ENCODE measurements at places on chromosomes 7 and 10.

DNA sequence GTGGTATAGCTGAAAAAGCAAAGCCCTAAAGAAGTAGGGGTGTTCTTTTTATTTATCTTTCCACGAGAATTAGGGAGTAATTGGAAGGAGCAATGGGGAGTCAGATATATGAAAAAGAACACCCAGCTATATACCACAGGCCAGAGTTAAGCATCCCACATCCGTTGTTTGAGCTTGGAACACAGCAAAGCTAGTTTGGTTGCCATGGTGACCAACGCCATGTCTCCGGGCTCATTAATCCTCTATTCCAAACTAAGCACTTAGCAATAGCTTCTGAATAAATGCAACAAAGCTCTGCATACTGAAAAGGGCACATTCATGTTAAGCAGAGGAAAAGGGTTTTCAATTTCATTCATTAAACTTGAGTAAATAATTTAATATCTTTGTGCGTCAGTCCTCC, 23.5 kb downstream of the ASB4 start:
- DNase-seq = no peak

DNA sequence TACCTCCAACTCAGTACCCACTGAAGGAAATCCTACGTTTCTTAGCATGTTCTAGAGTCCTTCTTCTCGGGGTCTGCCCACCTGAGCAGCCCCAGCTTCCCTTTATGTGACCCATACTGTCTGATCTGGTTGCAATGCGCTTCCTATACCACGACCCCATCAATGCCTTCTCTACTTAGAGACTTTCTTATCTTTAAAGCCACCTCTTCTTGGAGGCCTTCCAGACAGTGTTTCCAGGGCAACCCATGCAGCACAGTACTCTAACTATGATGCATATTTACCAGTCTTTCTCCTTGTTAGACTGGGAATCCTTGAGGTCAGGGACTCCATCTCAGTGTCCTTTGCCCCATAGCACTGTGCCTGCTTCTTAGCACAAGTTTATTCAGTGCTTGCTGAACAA, 54.5 kb upstream of the SLF2 start:
- no peak for DNase-seq

DNA sequence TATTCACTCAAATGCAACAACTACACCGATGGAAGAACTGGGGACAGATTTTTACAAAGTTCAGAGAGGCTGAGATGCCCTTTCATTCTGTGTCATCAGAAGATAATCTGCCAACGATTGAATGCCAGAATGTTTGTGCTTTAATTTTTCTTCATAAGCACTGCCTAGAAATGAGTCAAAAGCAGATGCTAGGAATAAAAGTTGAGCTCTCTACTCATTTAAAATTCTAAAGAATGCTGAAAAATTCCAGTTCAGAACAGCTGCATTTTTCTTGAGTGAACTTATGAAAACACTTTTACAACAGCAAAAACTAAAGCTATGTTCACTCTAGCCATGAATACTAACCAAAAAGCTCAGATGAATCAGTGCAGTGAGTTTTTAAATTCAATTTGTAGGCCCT, 22.3 kb upstream of the FAM133B start:
- DNase-seq = no peak

DNA sequence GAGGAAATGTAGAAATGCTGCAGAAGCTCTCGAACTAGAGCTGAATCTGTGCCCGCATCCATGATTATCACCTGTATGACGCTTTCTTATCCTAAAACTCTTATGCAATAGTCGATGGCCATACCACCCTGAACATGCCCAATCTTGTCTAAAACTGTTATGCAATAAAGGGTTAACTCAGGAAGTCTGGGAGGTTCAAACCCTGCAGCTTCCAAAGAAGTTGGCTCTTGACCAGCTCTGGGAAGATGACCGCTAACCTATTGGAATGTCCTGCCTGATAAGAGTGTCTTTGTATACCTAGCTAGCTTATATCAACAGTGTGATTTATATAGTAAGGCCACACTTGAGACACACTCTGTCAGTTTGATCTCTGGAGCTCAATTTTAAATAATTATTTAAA, 3.4 kb upstream of the C10orf88 start:
- DNase-seq = no peak

DNA sequence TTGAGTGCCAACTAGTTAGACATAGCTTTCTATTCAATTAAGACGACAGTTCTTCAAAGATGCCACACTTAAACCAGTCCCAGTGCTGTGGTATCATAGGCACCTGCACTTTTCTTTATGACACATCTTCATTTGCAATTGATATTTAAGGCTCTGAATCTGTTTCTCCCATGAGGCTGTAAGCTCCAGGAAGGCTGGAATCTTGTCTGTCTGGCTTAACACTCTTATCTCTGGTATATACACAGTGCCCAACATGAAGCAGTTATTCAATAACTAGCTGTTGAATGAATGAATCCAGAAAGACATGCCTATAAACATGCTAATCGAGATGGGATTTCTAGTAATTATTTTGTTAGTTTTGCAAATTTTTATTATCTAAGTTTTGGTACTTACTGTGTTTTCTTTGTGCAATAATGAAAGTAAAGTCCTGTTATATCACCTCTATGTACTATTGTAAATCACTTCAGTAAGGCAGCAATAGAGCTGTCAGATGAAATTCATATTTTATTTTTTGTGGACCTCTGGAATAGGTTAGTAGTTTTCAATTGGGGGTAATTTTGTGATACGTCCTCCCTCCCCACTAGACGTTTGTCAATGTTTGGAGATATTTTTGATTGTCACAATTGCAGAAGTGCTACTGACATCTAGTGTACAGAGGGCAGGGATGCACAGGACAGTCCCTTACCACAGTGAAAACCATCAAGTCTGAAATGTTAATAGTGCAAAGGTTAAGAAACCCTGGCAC, 51.3 kb upstream of the STEAP4 start:
- no peak for DNase-seq

DNA sequence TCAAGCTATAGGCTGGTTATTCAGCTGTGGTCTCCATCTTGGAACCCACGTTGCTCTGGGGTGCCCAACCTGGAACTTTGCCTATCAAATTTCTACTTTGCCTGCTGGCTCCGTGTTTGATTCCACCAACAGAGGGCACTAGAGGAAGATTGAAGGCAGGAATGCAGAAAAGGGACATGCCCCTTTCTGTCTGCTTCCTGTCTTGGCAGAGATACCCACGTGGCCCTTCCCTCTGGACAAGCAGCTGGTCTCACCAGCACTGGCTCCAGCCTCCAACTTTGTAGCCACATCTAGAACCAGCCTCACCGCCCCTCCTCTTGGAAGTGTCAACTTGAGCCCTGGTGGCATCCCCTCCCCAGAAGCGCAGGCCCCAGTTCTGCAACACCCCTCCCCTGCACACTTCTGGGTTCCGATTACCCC, 52.1 kb upstream of the ZNF438 start:
- DNase-seq = peak; percentile 12

DNA sequence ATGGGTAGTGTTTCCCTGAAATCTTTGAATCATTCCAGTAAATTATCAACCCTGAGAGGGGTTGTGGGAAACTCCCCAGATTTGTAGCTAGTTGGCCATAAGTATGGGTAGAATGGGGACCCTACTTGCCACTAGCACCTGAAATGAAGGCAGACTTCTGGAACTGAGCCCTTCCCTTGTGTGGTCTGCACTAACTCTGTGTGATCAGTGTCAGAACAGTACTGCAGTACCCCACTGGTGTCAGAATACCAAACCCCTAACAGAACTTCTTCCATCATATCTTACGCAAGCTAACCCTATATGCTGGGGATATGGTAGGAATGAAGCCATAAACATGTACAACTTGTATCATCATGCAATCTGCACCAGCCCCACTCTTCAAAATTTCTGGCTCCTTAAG, 50.8 kb downstream of the ABI1 start:
- no peak for DNase-seq

- no peak for DNase-seq
Observed at GRCh38 chr7:48419401-48419800, 248.1 kb downstream of the ABCA13 start.

DNA sequence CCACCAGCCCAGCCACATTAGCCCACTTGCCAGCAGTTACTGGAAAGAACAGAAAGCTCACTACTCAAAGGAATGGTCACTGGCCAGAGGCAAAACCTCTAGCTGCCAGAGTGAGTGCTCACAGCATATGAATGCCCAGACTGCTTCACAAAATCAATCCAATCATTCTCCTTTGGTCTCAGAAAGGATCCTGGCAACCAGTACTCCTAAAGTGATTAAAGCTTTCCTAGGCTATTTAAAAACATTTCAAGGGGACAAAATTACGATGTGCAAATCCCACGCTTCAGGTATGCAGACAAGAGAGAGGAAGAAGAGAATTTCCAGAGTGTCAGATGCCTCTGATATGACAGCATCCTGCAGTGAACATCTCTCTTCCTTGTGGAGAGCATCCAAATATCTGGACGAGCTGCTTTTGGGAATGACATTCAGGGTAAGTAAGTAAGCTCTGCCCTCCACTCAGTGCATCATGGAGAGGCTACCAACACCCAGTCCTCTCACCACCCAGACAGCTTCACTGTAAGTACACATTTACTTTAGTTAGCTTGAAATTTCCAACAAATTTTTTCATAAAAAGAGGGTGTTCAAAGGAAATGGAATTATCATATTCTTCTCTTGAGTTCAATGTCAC, 25.1 kb downstream of the ICA1 start:
- no peak for DNase-seq

DNA sequence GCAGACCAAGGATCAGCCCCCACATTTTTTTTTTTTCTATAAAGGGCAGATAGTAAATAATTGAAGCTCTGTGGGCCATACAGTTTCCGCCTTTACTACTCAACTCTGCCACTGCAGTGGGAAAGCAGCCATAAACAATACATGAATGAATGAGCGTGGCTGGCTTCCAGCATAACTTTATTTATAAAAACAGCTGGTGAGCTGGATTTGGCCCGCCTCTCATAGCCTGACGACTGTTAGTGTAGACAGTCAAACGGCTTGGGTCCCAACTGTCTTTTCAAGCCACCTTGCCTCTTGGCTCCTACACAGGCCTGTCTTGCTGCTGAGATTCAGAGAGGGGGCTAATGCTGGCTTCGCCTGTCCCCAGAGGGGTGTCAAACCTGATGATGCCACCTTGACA, 169.8 kb upstream of the GPR26 start:
- DNase-seq = no peak

- DNase-seq = no peak
Observed at GRCh38 chr7:128066858-128067257, 35.6 kb upstream of the LRRC4 start.
